ENCODE measurements at places on chromosomes 12 and 14.

DNA sequence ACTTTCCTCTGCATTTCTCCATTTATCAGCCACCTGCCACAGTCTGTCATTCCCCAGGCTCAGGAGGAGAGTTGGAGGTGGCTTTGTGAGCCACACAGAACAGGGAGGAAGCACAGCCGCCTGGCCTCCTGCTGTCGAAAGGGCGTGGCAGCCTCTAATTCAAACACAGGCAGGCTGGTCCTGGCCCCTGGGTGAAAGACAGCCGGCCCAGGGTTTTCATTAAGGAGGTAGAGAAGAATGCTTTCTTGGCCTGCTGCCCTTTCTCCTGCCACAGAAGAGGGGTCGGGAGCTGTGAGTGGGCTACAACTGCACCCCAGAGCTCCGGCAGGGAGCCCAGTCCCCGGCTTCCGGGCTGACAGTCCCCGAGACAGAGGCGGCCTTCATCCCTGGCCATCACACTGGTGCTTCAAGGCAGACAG is 108.6 kb upstream of the FZD10 start:
- DNase-seq = no peak

DNA sequence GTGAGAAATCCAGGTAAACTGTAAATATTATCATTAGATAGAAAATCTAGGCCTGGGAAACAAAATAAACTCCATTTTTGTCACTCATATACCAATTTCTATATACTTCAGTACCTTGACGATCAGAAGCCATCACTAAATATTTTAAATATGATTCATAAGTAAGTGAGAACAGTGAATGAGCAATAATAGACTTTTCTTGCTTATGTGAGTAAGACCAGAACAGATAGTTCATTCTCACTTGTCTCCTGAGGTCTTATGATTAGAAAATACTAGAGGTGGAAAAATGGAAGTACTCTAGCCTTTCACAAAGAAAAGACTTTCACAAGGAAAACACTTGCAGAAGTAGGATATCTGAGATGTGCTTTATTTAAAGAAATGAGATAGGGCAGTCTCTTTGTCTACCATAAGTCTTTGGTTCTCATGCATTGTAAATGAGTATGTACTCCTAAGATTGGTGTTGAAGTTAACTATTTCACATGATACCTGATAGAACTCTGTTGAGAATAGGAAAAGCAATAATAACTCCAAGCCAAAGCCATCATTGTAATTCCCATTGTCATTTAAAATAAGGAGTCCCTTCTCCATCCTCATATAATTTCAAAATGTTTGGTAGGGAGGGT is 10.1 kb upstream of the SMCO3 start:
- no peak for DNase-seq

DNA sequence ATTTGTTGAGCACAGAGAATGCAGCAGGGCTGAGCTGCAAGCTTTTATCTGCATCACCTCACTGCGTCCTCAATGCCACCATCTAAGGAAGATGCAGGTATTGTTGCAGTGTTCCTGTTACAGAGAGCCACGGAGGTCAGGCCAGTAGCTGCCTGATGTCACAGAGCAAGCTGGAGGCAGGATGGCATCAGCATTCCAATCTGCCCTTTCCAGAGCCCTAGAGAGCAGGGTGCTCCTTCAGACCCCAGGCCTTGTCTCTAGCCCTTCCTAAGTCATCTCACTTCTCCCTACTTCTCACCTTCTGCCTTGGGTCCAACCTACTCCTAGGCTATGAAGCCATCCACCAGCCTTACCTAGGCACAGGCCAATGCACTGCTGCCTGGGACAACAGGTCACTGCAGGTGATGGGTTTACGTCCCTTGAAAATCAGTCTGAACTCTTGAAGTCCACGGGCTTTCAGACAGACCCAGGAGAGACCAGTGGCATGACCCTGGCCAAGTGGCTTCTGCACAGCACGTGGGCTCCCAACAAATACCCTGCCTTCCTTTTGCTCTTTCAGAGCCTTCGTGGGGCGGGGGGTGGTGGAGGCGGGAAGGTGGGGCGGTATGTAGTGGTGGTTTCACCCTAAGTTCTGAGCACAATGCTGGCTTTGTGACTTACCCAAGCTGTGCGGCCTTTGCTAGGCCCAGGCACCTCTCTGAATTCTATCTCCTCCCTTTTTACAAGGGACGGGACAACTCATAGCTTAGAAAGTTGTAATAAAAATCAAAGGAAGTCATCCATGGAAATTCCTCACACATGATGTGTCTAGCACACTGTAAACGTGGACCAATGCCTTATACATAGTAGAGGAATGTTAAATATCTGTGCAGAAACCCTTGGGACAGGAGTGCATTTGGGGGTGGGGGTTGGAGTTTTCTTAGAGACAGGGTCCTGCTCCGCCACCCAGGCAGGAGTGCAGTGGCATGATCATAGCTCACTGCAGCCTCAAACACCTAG is 136.0 kb downstream of the KSR2 start:
- no peak for DNase-seq

DNA sequence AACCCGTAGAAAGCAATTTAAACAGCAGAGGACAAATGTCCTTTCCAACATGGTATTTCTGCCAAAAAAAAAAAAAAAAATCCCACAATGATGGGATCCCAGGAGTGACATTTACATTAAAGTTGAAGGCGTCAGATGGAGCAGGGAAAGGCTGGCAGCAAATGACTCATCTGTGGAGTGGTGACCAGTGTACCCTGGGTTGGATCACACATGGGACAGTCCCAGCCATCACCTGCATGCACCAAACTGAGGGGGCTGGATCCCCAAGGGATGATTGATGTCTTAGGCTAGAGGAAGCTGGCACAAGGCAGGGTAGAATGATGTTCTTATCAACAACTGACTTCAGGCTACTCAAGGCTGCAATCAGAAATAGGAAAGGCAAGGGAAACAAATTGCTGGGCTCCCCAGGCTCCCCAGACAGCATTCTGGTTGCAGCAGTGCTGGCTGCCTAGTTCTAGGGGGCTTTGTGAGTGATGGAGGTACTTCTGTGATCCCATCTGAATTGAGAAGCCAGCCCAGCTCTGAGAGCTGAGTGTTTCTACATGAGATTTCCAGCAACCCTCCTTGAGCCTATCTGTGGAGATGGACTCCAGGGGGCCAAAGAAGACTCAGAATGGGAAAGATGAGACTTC is 117.9 kb downstream of the DPF3 start:
- no peak for DNase-seq

GRCh38 chr12:5022465-5023061 is 21.1 kb upstream of the KCNA5 start:
- peak; percentile 65 for DNase-seq

DNA sequence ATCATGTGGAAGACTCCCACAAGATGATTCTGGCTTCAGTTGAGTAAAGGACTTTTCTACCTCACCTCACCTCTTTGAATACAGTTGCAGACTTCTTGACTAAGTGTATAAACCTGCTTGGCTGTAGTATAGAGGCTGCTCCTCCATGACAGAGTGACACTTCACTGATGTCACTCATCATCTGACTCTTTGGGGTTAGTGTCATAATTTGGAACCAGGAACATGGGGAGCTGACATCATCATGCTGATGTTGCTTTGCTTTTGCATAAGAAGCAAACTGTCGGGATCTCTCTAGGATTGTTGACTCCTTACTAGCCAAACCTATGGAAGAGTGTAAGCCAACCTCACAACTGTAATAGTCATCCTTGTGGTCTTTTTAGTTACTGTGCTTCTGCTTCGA is 75.2 kb upstream of the PDZRN4 start:
- no peak for DNase-seq

DNA sequence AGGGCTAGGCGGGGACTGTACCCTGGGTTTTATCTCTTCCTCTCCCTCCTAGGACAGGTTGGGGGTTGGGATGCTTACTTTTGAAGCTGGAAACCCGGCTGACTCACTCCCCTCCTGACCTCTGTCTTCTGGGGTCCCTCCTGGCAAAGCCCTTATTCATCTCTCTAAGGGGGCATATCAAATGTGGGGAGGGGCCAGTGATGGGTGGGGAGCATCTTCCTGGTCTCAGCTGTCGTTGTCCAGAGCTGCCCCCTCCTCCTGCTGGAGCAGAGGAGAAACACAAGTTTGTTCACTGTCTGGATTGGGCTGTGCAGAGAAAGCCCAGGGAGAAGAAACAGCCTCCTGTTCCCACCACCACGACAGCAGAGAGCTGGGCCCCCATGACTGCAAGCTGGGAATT is 85.8 kb downstream of the TNFAIP2 start:
- DNase-seq = no peak

DNA sequence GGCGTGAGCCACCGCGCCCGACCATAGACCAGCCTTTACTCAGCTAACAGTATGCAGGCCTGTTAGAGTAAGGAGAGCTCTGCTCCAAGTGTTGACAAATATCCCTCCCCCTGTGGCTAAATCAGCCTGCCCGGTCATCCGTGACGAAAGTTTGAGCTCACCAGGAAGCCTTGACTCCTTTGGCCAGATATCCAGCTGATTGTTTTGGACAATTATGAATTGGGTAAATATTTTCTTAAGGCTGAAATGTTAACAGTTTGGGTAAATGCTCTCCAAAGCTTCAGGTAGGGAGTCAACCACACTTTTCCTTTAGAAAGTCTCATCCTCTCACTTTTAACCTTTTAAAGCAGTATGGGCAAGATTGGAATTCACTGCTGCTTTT is 157.9 kb downstream of the PAWR start:
- DNase-seq = no peak

GRCh38 chr14:54146601-54147000 is 190.0 kb upstream of the BMP4 start:
- DNase-seq = no peak

DNA sequence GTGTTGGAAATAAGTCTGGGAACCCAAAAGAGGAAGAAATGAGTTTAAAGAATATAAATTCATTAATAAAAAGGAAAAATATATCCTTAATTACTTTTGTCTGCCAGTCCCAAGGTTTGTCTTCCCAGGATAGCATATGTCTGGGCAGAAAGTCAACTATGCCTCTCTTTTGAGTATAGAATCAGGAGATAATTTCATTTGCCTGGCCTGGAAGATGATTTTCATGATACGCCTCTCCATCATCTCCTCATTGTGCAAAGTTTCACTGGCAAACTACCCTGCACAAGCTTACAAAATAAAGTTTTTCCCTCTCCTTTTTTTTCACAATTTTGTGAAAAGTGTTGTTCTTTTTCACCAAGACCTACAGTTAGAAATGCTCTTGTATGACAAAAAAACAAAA is 340.8 kb downstream of the EGLN3 start:
- no peak for DNase-seq

All from mesothelial cell of epicardium (in vitro differentiated cells).